ENCODE measurements at places on chromosomes 11 and 22. TPM values are rescaled to one million over a fixed set of nuclear protein-coding genes. Genes with fewer than 3 reads are reported as not detected.

DNA sequence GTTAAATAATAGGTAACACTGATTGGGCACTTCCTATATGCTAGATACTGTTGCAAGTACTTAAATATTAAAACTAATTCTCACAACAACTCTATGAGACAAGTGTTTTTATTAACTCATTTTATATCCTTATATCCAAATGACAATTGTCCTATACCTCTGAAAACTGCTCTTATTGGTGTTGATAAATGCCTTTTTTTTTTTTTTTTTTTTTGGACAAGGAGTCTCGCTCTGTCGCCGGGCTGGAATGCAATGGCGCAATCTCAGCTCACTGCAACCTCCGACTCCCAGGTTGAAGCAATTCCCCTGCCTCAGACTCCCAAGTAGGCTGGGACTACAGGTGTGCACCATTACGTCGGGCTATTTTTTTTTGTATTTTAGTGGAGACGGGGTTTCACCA is 41.6 kb downstream of the MRTFA start:
- DNase-seq = no peak

DNA sequence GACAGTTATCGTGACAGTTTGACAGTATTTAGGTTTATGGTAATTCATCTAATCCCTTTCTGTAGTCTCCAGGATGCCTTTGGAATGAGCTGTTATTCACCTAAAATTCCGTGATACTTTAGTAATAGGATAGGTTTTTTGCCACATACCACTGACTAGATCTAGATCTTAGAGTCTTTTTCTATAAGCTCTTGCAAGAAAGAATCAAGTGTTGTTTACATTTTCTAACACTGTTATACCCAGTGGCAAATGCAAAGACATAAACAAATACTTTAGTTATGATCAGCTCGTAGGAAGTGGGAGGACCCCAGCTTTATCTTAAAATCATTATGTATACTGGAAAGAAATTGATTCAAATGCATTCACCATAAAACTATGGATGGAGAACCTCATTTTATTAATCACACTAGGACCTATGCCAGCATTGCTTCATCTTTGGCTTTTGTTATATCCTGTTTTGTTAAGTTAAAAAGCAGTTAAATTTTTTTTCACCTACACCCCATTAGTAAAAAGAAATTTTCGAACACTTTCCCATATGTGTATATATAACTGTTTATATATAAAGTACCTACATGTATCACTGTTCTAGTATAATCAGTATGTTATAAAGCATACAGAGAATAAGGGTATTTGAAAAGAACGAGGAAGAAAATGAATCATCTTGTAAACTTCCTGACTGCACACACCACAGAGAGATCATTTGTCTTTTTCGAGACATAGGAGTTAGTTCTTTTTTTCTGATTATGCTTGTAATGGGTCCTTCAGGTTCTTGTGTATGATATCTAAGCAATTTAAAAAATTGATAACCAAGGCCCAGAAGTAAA is 60.9 kb downstream of the PDHX start:
- no peak for DNase-seq

DNA sequence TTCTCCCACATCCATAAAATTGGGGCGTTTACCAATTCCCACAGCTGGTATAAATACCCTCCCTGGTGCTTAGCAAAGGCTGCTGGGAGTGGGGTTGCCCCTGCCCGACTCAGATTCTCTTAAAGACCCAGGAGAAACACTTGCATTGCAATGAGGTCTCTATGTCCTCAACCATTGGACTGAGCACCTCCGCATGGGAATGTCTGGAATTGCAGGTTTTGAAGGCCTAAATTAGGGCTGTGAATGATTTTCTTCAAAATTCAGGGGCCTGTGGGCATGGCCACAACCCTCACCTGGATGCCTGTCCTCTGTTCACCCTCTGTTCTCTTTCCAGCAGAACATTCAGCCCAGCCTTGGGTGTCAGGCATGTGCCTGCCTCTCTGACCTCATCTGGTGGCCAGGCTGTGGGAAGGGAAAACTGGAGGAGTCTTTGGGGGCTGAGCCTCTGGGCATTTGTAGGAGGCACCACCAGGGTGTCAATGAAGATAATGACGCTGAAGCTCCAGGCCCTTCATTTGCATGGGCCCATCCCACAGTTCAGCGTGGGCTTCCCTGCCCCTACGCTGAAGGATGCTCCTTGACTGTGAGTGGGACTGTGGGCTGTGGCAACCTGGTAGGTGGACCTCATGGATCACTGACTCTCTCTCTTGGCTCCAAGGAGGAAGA is 52.7 kb upstream of the MYEOV start:
- no peak for DNase-seq

DNA sequence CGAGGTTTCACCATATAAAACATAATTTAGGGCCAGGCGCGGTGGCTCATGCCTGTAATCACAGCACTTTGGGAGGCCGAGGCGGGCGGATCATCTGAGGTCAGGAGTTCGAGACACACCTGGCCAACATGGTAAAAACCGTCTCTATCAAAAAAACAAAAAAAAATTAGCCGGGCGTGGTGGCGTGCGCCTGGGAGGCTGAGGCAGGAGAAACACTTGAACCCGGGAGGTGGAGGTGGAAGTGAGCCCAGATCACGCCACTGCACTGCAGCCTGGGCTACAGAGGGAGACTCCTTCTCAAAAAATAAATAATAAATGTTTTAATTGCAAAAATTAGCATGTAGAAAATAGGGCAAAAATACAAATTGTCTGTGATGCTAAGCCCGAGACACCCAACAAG is 993 bp upstream of the SFI1 start:
- no peak for DNase-seq

DNA sequence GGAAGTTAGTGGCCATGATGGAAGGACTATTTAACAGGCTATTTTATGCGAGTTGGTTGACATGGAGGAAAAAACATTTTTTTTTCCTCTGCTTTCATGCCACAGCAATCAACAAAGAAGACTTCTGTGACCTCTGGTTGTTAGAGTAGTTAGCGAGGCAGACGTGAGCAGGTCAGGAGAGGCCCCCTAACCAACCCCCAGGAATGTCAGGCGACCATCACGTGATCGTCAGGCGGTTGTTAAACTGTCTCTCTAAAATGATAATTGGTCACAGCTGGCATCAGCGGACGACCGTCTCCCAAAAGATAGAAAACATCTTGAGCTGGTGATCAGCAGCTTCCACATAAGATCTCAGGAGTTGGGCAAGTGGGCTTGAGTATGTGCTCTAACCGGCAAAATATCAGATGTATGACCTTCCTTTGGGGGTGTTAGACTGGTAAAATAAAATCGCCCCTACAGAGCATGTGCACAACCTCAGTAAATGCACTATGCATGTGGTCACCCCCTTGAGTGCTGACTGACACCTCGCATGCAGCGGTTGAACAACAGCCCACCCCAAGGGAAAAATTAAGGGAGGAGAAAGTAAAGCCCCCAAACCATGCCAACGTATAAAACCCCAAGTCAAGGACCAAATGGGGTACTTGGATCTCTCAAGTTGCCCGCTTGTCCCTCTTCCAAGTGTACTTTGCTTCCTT is 20.9 kb upstream of the NARS2 start:
- no peak for DNase-seq

GRCh38 chr11:132126973-132127899 is 756.8 kb downstream of the NTM start:
- no peak for DNase-seq

Gene MTFP1
- 49.9 TPM for total RNA-seq

- no peak for DNase-seq
These were observed 97.1 kb upstream of the PARVA start for GRCh38 chr11:12280199-12280837.

GRCh38 chr11:59088162-59088561 is 2.1 kb downstream of the GLYATL1B start:
- no peak for DNase-seq

All from T-cell (primary cell).